Peyer's patch (tissue), 4 donors: ENCODE measurements at places on chromosomes 2 and 18. TPM values are rescaled to one million over a fixed set of nuclear protein-coding genes. Genes with fewer than 3 reads are reported as not detected.

The FOXI3 gene
- not detected for total RNA-seq

The SLC16A14 gene
- total RNA-seq = 3.3 TPM

The NHEJ1 gene
- total RNA-seq = 75.5 TPM

The RMND5A gene
- total RNA-seq = 26.4 TPM

The CD207 gene
- not detected for total RNA-seq

GRCh38 chr2:96916646-96917543 lies 47.0 kb upstream of the SEMA4C start:
- no peak for DNase-seq

DNA sequence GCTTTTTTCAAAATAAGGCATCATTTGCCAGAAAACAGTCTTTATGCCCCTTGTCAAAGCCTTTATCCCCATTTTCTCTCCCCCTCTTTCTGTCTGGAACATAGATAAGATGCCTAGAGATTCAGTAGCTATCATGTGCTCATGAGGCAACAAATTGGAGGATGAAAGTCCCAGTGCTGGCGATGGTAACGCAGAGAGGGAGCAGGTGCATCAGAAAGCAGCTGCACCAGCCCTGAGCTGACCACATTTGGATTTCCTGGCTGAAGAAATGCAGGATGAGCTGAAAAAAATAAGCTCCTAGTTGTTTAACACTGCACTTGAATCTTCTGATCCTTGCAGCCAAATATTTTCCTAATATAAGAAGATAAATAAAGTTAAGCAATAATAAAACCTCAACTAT lies 48.0 kb downstream of the LOXHD1 start:
- DNase-seq = no peak

DNA sequence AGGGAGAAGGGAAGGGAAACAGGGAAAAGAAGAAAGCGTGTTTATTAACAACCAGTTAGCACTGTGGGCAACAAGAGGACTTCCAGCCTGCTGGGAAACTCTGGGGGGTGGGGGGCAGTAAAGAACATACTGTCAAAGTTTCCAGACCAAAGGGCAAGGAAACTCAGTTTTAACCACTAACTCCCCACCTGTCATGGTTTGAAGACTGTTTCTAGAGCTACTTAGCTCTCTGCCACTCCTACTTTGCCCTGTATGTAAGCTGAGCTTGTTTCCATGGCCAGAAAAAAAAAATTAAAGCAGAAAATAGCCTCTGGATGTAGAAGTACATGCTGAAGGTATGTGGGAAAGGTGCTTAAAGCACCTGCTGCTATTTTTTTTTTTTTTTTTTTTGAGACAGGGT lies 11.0 kb upstream of the PTPN2 start:
- no peak for DNase-seq

GRCh38 chr2:219513787-219514186 lies 495 bp upstream of the ASIC4 start:
- DNase-seq = no peak

- no peak for DNase-seq
These were observed 99.9 kb downstream of the RBBP8 start for GRCh38 chr18:23033056-23033455.

DNA sequence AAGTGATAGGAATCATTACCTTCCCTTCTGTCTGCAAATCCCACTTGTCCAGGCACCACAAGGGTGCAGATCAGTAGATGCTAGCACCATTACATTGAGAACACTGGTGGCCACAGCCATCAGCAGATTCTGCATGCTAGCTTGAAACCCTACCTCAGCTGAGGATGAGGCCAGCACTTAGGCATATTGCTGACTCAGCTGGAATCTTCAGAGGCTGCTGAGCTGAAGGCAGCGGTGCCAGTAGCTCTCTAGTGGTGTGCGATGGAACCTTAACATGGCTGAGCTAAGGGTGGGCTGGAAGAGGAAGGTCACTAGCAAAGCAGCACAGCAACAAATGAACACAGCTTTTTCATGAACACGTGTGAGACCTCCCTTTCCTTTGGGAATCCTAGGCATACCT lies 19.0 kb upstream of the CPO start:
- DNase-seq = no peak

GRCh38 chr2:62369541-62370202 lies 136.3 kb downstream of the TMEM17 start:
- no peak for DNase-seq

GRCh38 chr18:69978732-69979715 lies 31.4 kb upstream of the CD226 start:
- no peak for DNase-seq

DNA sequence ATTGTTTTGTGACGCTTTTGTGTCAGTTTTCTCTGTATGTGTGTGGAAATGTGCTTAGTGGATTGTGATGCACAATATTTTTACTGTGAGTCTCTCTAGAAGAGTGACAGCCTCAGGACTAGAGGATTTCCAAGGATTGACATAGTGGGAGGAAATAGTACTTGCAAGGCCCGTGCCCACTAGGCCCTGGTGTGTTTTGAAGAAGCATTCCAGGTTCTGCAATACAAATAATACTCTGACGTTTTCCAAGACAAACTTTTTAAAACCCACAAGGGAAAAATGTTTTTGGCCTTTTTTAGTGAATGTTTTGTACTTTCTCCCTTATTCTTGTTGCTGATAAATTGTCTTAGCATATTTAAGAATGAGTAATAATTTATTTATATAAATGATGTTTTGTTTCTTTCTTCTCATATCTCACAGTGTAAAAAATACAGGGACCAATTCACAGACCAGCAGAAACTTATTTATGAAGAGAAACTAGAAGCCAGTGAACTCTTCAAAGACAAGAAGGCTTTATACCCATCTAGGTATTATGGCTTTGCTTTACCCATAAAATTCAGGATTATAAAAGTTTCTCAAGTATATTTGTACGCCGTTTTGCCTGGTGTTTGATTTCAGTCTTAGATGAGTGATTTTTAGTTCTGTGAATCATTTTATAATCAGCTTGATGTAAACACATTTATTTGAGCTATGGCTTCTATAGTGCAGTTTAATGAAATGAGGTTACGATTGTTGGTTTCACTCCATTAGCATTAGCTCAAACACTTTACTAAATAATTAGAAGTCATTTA lies 165.6 kb downstream of the MYO1B start:
- DNase-seq = no peak

DNA sequence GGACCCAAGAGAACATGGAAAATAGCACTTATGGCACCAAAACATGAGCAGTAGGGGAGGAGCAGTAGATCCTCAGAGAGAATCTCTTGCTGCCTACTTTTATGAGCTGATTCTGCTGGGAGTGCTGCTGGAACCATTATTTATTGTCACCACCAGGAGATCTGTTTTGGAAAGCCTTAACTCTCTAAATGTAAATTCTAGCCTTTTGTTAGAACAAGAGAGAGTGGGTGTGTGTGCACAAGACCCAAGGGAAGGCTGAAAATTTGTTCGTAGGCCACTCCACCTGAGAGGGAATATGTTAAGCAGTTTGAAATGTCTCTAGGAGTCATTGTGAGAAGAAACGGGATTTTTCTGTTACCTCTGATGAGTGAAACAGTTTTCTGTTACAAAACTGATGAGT lies 16.2 kb upstream of the FAM237A start:
- DNase-seq = no peak
